ENCODE measurements at places on chromosomes 13 and 19. TPM values are rescaled to one million over a fixed set of nuclear protein-coding genes. Genes with fewer than 3 reads are reported as not detected.

DNA sequence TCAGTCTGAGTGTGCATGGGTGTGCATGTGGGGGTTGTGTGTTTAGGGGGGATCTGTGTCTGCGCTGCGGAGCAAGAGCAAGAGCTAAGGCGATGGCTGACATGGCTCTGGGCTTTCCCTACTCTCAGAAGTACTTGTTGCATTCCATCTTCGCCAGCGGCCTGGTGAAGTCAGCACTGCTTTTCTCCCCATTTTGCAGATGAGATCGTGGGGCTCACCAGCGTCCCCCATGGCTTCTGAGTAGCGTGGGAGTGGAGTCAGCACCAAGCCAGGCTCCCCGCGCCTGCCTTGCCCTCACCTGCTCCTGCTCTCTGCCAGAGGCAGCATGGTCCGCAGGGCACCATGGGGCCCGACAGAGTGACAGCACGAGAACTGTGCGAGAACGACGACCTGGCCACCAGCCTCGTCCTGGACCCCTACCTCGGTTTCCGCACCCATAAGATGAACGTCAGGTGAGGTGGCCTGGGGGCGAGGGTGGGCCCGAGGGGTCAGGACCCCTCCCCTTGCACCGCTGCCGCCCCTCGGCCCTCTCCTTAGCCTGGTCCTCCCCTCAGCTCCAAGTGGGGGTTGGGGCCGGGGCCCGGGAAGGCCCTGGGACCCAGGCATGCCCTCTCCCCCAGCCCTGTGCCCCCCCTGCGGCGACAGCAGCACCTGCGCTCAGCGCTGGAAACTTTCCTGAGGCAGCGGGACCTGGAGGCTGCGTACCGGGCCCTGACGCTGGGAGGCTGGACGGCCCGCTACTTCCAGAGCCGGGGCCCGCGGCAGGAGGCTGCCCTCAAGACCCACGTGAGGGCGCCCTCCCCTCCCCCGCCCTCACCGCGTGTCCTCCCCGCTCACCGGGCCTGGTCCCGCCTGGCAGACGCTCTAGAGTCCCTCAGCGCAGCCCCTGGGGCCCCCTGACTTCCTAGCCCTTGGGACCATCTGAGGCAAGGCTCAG is 2.2 kb downstream of the KMT5C start:
- peaks cover 13% of the 10 kb centered on the region for H3K4me1 ChIP-seq
- H3K27ac ChIP-seq = no peak overlapping the region
- peaks cover 15% of the 10 kb centered on the region for H3K36me3 ChIP-seq
- H3K4me3 ChIP-seq = peak overlapping the region; percentile 23

- H3K36me3 ChIP-seq = peaks cover 8% of the 10 kb centered on the region
- DNase-seq = peak; percentile 89
- H3K4me1 ChIP-seq = peaks cover 3% of the 10 kb centered on the region
- peak overlapping the region; percentile 34 for H3K27ac ChIP-seq
- H3K27me3 ChIP-seq = no peaks in the 10 kb centered on the region
- no peak overlapping the region for H3K4me3 ChIP-seq
These were observed 6.4 kb upstream of the RASL11A start for GRCh38 chr13:27264181-27264580.

KLK4 gene
- not detected for total RNA-seq

GRCh38 chr19:2659856-2660432 is 42.5 kb downstream of the GNG7 start:
- no peak overlapping the region for H3K27ac ChIP-seq
- H3K27me3 ChIP-seq = peaks cover 16% of the 10 kb centered on the region
- no peak overlapping the region for H3K4me3 ChIP-seq
- DNase-seq = no peak
- no peaks in the 10 kb centered on the region for H3K36me3 ChIP-seq
- no peaks in the 10 kb centered on the region for H3K4me1 ChIP-seq

UBE2L5 gene
- 0.18 TPM for total RNA-seq

DNA sequence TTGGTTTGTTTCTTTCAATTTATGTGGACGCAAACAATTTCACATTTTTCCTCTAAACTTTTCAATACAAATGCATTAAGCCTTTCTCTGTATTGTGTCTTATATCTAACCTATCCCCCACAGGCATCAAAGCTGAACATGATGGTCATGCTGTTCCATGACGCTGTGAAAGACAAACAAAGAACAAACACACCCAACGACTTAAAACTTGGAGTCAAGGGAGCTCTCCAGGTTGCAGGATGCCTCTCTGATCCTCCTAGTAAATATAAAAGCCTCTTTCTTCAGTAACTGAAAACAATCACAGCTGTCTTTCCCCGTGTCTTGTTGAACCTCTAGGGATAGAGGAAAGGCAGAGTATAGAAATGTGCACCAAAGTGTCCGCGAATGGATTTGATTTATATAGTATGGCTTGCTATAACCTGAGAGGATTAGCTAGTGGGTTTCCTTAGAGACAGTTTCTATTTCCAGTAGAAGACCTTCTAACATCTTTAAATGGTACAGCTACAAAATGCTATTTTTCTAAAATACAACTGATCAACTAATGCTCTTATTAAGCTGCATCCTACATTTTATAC is 43.1 kb downstream of the PCDH9 start:
- H3K36me3 ChIP-seq = no peaks in the 10 kb centered on the region
- no peaks in the 10 kb centered on the region for H3K27me3 ChIP-seq
- no peak overlapping the region for H3K27ac ChIP-seq
- H3K4me1 ChIP-seq = no peaks in the 10 kb centered on the region

DNA sequence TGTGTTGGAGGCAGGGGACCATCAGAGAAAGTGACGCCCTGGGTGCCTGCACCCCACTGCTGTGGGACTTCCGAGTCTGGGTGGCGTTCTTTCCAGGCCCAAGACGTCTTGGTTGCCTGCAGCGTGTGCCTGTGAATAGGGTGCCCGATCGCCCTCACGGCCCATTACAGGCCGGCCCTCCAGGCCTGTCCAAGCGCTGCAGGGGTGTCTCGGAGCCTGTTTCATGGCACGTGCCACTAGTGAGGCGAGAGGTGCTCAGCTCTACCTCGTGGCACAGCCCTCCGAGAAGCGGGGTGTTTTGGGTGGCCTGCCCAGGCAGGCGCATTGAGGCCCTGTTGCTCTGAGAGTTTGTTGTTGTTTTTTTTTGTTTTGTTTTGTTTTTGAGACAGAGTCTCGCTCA is 30.1 kb downstream of the DOT1L start:
- H3K27ac ChIP-seq = no peak overlapping the region
- H3K4me3 ChIP-seq = no peak overlapping the region
- no peak for DNase-seq
- H3K36me3 ChIP-seq = peaks cover 64% of the 10 kb centered on the region
- no peaks in the 10 kb centered on the region for H3K4me1 ChIP-seq
- no peaks in the 10 kb centered on the region for H3K27me3 ChIP-seq

OLFM2 gene
- 2.7 TPM for total RNA-seq

DNA sequence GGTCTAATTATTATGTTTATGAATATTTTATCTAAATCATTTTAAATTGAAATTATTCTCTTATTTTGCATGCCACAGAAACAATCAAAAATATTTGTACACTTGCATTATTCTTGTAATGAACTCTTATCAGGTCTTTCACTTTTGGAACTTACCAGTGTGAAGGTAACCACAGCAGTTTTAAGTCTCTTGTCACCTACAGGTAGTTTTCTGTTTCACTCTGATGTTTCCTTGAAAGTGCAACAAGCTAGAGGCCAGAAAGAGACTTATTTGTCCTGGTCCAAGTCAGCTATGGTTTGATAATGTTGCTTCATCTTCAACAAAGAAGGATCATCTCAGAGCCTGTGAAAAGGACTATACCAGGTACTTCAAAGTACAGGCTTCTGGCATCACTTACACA is 133.4 kb upstream of the NBEA start:
- H3K27me3 ChIP-seq = no peaks in the 10 kb centered on the region
- H3K36me3 ChIP-seq = no peaks in the 10 kb centered on the region
- no peak for DNase-seq
- no peak overlapping the region for H3K27ac ChIP-seq

DNA sequence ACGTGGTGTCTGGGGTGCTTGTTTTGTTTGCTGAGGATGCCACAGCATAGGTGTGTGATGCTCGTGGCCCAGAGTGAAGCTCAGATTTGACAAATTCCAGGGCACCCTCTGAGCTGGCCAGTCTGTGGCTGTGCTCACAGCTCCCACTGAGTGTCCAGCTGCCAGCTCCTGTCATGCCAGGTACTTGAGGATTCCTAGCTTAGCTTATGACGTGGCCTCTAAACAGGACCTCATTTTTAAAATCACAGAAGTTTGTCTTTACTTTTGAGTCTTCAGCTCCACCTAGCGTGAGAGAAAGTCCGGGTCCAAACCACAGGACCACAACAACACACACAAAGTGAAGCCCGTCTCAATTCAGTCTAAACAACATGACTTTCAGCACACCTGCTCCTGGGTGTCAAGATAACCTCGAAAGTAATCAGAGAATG is 117.3 kb downstream of the RAB20 start:
- H3K27me3 ChIP-seq = no peaks in the 10 kb centered on the region
- no peak overlapping the region for H3K27ac ChIP-seq
- no peak overlapping the region for H3K4me3 ChIP-seq
- peaks cover 74% of the 10 kb centered on the region for H3K36me3 ChIP-seq
- DNase-seq = peak; percentile 20
- peaks cover 29% of the 10 kb centered on the region for H3K4me1 ChIP-seq

DNA sequence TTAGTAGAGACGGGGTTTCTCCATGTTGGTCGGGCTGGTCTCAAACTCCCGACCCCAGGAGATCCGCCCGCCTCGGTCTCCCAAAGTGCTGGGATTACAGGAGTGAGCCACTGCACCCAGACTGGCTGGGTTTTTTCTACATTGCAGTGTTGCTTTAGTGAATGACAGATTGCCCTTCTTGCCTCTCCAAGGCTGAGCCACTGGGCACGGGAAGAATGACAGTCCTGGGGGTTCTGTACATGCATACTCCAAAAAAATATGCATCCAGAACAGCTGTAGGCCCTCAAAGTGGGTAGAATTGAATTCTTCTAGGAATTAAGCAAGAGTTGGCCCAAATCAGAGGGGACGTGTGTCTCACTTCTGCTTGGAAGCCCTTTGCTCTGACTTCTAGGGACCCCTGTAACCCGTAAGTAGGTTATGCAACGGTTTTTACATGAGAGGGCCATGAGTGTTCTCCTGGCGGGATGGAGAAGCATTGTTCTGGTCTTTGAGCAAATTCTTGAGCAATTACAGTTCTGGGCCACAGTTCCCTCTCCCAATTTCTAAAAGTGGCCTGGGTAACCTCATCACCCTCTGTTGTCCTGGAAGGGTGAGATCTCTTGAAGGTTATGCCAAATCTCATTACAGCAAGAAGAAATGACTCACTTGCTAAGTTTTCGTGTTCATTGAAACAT is 3.6 kb downstream of the ACTN4 start:
- H3K4me1 ChIP-seq = peaks cover 38% of the 10 kb centered on the region
- H3K36me3 ChIP-seq = peaks cover 2% of the 10 kb centered on the region
- DNase-seq = peak; percentile 60
- H3K27ac ChIP-seq = peak overlapping the region; percentile 91
- H3K4me3 ChIP-seq = no peak overlapping the region

- no peak overlapping the region for H3K4me3 ChIP-seq
- H3K36me3 ChIP-seq = no peaks in the 10 kb centered on the region
- H3K27me3 ChIP-seq = no peaks in the 10 kb centered on the region
These were observed 136.9 kb upstream of the SPRY2 start for GRCh38 chr13:80477661-80478443.

GPC6 gene
- total RNA-seq = 31.4 TPM

DNA sequence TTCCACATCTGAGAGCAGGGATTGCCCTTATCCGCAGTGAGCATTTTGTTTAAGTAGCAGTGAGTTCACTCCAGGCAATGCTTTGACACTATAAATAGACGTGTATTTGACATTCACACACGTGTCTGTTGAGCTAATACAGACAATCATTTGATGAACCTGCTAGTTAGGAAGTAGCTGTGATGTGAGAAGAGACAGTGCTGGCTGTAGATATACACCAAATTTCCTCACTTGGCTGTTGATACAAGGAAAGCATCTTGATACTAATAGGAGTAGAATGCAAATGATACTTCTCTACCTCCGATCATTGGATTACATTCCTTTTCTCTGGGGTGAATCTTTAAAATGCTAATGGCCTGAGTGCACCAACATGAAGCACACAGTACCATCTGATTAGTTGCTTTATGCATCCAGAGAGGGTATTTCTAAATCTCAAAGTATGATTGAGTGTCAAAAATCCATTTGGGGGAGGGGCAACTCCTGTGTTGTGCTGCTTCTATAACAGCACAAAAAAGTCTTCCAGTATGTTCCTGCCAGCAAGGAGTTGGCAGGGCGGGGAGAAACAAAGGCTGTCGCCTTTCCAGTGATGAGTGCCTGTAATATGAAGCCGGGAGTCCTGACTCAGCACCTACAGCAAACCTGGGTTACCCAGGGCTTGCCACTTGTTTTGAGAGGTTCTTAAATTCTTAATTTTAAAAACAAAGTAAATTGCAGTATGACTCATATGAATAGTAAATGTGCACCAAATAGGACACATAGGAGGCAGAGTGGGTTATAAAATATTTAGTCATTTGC is 7.0 kb downstream of the CUL4A start:
- H3K4me1 ChIP-seq = peaks cover 30% of the 10 kb centered on the region
- H3K36me3 ChIP-seq = peaks cover 25% of the 10 kb centered on the region
- peak; percentile 74 for DNase-seq
- peak overlapping the region; percentile 0 for H3K27ac ChIP-seq
- no peaks in the 10 kb centered on the region for H3K27me3 ChIP-seq

DNA sequence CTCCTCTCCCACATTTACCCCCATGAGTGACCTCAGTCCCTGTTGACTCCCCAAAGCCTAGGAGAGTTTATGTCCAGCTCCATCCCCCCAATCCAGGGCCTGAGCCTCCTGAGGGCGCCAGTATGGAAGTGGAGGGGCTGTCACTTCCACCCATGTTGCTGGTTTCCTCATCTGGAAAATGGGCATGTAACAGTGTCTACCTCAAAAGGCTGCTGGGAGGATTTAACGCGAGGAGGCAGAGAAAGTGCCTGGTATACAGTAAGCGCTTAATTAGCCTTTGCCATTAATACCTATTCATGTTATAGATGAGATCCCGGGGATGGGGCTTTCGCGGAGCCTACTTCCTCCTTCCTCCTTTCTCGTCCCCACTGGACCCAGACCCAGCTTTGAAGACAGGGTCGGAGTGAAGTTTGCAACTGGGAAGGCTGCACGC is 476 bp downstream of the TYK2 start:
- H3K4me1 ChIP-seq = peaks cover 2% of the 10 kb centered on the region
- H3K27me3 ChIP-seq = no peaks in the 10 kb centered on the region
- peaks cover 13% of the 10 kb centered on the region for H3K36me3 ChIP-seq
- no peak for DNase-seq
- H3K4me3 ChIP-seq = peak overlapping the region; percentile 65

PBX4 gene
- 0.90 TPM for total RNA-seq

- peak; percentile 85 for DNase-seq
- no peak overlapping the region for H3K4me3 ChIP-seq
- H3K27ac ChIP-seq = peak overlapping the region; percentile 6
- H3K36me3 ChIP-seq = no peaks in the 10 kb centered on the region
- H3K4me1 ChIP-seq = peaks cover 33% of the 10 kb centered on the region
- no peaks in the 10 kb centered on the region for H3K27me3 ChIP-seq
These were observed 155.5 kb downstream of the FLT1 start for GRCh38 chr13:28339419-28339818.

DNAAF3 gene
- total RNA-seq = not detected

SIRT6 gene
- 6.1 TPM for total RNA-seq

DNA sequence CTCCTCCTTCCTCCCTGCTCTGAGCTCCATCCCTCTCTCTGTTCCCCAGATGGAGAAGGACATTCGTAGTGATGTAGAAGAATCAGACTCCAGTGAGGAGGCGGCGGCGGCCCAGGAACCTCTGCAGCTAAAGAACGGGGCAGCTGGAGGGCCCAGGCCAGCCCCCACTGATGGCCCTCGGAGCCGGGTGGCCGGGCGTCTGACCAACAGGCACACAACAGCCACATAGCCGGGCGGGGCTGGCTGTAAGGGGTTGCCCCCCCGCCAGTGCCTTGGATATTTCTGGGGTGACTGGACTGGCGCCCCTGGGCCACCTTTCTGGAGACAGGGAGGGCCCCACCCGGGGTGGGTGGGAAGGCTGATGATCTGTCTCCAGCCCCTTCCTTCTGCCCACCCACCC is 46.3 kb downstream of the CD320 start:
- H3K4me3 ChIP-seq = no peak overlapping the region
- no peaks in the 10 kb centered on the region for H3K36me3 ChIP-seq
- H3K27ac ChIP-seq = no peak overlapping the region

Measured in IMR-90 (cell line).